ENCODE measurements at places on chromosomes 2 and 18.

GRCh38 chr18:44246001-44246400 is 434.7 kb upstream of the SETBP1 start:
- H3K4me1 ChIP-seq = peaks cover 8% of the 10 kb centered on the region
- H3K27ac ChIP-seq = no peak overlapping the region
- DNase-seq = no peak
- peaks cover 6% of the 10 kb centered on the region for H3K27me3 ChIP-seq

GRCh38 chr2:239465017-239466001 is 64.5 kb upstream of the HDAC4 start:
- DNase-seq = peak; percentile 64
- no peak overlapping the region for H3K27ac ChIP-seq
- no peaks in the 10 kb centered on the region for H3K36me3 ChIP-seq
- peaks cover 5% of the 10 kb centered on the region for H3K4me1 ChIP-seq

DNA sequence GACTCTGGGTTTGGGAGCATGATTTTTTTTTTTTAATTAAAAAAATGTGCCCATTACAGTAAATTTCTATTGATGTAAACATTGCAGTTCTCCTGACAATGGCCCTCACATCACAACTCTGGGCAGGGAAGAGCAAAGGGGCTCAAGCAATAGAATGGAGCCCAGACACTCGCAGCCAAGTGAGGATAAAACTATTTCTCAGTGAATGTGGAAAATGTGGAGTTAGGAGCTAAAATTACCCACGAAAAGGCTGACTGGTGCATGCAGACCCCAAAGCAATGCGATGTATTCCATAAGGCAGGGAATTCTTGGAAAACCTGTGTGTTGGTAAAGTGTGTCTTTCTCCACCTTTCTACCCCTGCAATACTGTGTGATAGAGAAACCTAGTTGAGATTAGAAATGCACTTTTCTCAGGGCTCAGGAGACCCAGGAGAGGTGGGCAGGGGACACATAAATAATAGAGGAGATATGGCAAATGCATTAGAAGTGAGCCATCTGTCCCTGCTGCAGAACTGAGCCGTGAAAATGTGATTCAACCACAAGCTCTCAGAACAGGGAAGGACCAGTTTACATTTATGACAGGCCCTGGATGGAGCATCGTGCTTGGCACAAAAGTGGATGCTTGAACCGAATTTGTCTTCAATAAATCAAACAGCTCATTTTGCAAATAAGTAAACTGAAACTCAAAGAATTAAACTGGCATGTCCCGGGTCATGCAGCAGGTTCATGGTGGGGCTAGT is 100.1 kb downstream of the MYCN start:
- no peak overlapping the region for H3K27ac ChIP-seq
- peaks cover 29% of the 10 kb centered on the region for H3K4me1 ChIP-seq
- no peaks in the 10 kb centered on the region for H3K27me3 ChIP-seq
- DNase-seq = no peak

DNA sequence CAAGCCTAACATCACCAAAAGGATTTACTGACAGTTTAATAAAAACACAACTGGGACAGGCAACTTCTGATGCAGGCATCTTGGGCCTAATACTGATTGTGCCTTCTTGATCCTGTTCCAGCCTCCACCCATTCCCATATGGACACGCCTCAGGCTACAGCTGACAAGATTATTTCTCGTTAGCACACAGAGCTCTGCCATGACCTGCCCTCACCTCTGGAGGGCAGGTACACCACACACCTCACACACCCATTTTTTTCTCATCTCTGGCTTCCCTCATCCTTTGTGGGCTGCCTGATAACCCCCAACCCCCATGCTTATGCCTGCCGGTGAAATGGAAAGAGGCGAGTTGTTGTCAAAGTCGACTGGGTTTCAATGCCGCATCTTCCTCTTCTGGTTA is 147.0 kb downstream of the ANTXR1 start:
- H3K4me3 ChIP-seq = no peak overlapping the region
- no peak for DNase-seq
- H3K27me3 ChIP-seq = no peaks in the 10 kb centered on the region
- peaks cover 28% of the 10 kb centered on the region for H3K4me1 ChIP-seq

DNA sequence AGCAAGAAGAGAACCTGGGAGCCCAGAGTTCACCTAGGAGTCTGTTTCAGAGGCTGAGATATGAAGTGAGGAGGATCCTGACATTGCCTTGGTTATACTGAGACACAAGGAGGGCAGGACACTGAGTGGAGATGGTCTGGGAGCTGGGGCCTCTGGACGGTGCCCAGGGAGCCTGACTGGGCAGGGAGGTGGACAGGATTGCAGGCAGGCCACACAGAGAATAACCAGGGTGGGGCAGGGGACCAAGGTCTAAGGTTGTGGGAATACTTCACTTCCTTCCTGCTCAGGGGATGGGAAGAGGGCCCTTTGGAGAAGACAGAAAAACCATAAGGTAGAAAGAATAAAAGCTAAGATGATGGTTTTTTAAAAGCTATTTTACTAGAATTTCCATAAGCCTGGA is 18.7 kb downstream of the EDAR start:
- H3K27me3 ChIP-seq = no peaks in the 10 kb centered on the region
- H3K4me1 ChIP-seq = peaks cover 59% of the 10 kb centered on the region
- H3K4me3 ChIP-seq = no peak overlapping the region
- no peaks in the 10 kb centered on the region for H3K36me3 ChIP-seq
- DNase-seq = no peak
